ENCODE measurements at places on chromosomes 12 and 14. TPM values are rescaled to one million over a fixed set of nuclear protein-coding genes. Genes with fewer than 3 reads are reported as not detected.

DNA sequence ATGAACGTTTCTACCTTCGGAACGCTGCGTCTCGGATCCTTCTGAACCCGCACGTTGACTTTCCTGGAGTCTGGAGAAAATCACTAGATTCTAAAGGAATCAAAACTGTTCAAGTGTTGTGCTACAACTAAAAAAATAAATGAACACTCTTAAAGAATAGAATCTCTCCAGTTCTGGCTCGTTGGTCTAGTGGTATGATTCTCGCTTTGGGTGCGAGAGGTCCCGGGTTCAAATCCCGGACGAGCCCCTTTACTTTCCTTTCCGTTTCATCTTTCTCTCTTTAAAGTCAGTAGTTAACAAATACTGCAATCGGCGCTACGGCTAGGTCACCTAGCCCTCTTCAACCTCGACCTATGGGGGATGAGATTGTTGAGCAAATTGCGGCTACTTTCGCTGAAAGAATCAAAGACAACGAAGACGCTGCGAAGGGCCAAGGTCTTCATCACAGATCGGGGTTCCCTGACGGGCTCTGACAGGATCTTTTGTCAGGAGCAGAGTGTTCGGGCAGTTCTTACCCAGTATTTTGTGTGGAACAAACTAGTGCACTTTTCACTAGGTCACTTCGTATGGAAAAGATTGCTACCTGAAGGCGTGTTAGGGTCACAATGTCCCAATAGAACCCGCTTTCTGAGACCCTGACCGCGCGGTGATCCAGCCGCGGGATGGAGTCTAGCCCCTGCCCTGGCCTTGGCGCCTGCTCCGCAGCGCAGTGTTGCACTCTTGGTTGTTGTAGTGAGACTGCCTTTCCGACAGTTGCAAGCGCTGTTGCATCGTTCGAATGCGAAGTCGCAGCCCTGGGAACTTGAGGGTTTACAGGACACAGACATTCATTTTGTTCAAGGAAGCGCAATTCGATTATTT is 8.4 kb downstream of the OR6S1 start:
- no peaks in the 10 kb centered on the region for H3K36me3 ChIP-seq
- DNase-seq, result peak; percentile 47
- peaks cover 79% of the 10 kb centered on the region for H3K27me3 ChIP-seq
- peak overlapping the region; percentile 98 for H3K27ac ChIP-seq
- H3K4me1 ChIP-seq, result peaks cover 13% of the 10 kb centered on the region

The HPD gene
- total RNA-seq, result not detected

- H3K27ac ChIP-seq, result no peak overlapping the region
- no peak overlapping the region for H3K4me3 ChIP-seq
- H3K36me3 ChIP-seq, result no peaks in the 10 kb centered on the region
- DNase-seq, result no peak
Observed at GRCh38 chr12:72241552-72241951, 30.6 kb upstream of the TRHDE start.

The HOTAIR gene
- not detected for total RNA-seq

- H3K27me3 ChIP-seq, result no peaks in the 10 kb centered on the region
- DNase-seq, result no peak
- H3K4me1 ChIP-seq, result peaks cover 5% of the 10 kb centered on the region
- H3K4me3 ChIP-seq, result no peak overlapping the region
- H3K27ac ChIP-seq, result no peak overlapping the region
Observed at GRCh38 chr12:49377386-49377785, 10.1 kb downstream of the SPATS2 start.

GRCh38 chr12:75870878-75871277 is 160.7 kb downstream of the PHLDA1 start:
- no peaks in the 10 kb centered on the region for H3K27me3 ChIP-seq
- no peak for DNase-seq
- H3K4me1 ChIP-seq, result peaks cover 16% of the 10 kb centered on the region
- no peak overlapping the region for H3K4me3 ChIP-seq
- H3K36me3 ChIP-seq, result peaks cover 4% of the 10 kb centered on the region

DNA sequence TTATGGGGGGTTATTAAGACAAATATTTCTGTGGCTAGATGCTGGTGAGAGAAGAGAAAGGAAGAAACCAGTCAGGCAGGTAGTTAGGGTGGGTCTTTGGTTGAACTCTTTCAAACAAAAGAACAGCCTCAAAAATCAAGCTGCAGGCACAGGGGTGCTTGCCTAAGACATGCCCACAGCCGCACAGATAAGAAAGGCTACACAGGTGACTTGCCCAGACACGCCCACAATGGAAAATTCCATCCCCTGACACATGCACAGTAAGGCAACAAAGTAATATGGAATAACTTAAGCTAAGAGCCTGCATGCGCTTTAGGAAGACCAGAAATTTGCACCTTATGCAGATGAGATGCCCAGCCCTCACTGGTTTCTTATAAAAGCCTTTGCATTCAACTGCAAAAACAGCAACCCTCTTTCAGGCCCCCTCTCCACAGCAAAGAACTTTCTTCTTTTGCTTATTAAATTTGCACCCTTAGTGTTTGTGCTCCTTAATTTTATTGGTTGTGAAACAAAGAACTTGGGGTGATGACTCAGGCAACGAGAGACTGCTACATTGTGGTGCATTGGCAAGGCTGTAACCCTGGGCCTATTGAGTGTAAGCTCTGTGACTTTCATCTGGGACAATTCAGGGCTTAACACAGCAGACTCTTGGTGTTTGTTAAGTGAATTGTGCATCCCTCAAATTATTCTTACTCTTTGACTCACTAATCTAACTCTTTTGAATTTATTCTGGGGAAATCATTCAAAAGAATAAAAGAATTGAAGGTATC is 149.4 kb downstream of the RPAP3 start:
- peaks cover 2% of the 10 kb centered on the region for H3K4me1 ChIP-seq
- H3K27me3 ChIP-seq, result no peaks in the 10 kb centered on the region
- no peaks in the 10 kb centered on the region for H3K36me3 ChIP-seq
- H3K27ac ChIP-seq, result peak overlapping the region; percentile 73
- H3K4me3 ChIP-seq, result no peak overlapping the region

The EFS gene
- total RNA-seq, result 69.6 TPM

- H3K36me3 ChIP-seq, result no peaks in the 10 kb centered on the region
- no peak for DNase-seq
- peaks cover 3% of the 10 kb centered on the region for H3K27me3 ChIP-seq
- H3K27ac ChIP-seq, result no peak overlapping the region
- peaks cover 5% of the 10 kb centered on the region for H3K4me1 ChIP-seq
Observed at GRCh38 chr14:51576879-51577278, 74.8 kb upstream of the FRMD6 start.

GRCh38 chr14:50964683-50965390 is 20.6 kb upstream of the PYGL start:
- H3K36me3 ChIP-seq, result no peaks in the 10 kb centered on the region
- no peak for DNase-seq
- H3K27ac ChIP-seq, result no peak overlapping the region
- H3K4me1 ChIP-seq, result peaks cover 4% of the 10 kb centered on the region
- no peak overlapping the region for H3K4me3 ChIP-seq
